ENCODE measurements at places on chromosomes 5 and 9. TPM values are rescaled to one million over a fixed set of nuclear protein-coding genes. Genes with fewer than 3 reads are reported as not detected.

The HTR4 gene
- total RNA-seq = 0.23 TPM

The LTC4S gene
- total RNA-seq = 5.7 TPM

DNA sequence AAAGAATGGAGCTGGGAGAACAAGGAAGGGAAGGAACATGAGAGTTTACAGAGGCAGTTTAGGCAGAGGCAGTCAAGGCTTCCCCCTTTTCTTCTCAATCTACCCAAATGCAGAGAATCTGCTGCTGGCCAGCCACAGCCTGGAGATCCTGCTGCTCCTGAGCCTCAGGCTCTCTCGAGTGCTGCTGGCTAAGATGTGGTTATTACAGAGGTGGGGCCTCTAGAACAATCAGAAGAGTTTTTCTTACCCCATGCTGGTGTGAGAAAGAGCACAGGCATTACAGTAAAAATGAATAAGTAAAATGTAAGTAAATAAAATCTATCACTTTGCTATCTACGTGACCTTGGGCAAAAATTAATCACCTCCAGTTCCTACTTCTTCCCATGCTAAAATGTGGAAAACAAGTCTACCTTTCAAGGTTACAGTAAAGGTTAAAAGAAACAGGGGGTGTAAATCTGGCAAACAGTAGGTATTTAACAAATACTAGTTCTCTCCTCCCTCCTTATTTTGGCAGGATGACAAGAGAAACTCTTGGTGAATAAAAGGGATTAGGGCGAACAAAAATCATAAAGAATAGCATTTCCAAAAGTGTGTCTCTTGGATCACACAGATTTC lies 31.1 kb downstream of the FBXW11 start:
- DNase-seq = no peak
- no peak overlapping the region for H3K27ac ChIP-seq
- H3K4me3 ChIP-seq = no peak overlapping the region
- peaks cover 31% of the 10 kb centered on the region for H3K4me1 ChIP-seq

The INSL6 gene
- total RNA-seq = not detected

DNA sequence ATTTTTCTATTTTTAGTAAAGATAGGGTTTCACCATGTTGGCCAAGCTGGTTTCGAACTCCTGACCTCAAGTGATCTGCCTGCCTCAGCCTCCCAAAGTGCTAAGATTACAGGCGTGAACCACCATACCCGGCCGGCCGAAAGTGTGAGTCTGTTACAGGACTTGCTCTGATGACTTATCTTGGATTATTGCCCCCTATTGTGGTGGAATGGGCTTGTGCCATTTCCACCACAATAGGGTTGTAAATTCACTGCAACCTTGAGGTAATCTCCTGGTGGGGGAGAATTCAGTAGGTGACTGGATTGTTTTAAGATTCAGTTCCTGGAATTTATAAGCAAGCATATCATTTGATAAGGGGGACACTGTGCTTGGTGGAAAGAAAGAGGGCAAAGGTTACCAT lies 15.0 kb upstream of the HMGCR start:
- no peak for DNase-seq
- peaks cover 38% of the 10 kb centered on the region for H3K4me1 ChIP-seq
- no peak overlapping the region for H3K4me3 ChIP-seq
- no peaks in the 10 kb centered on the region for H3K27me3 ChIP-seq
- H3K36me3 ChIP-seq = no peaks in the 10 kb centered on the region

The RASEF gene
- total RNA-seq = not detected

GRCh38 chr9:89555451-89556375 lies 49.1 kb upstream of the GADD45G start:
- DNase-seq = no peak
- H3K36me3 ChIP-seq = no peaks in the 10 kb centered on the region
- H3K27ac ChIP-seq = no peak overlapping the region
- no peak overlapping the region for H3K4me3 ChIP-seq
- H3K4me1 ChIP-seq = peaks cover 42% of the 10 kb centered on the region

GRCh38 chr5:6365977-6366590 lies 12.3 kb downstream of the MED10 start:
- peaks cover 66% of the 10 kb centered on the region for H3K36me3 ChIP-seq
- no peaks in the 10 kb centered on the region for H3K4me1 ChIP-seq
- H3K27me3 ChIP-seq = no peaks in the 10 kb centered on the region

The SLC25A2 gene
- total RNA-seq = not detected

- H3K36me3 ChIP-seq = peaks cover 14% of the 10 kb centered on the region
- no peak overlapping the region for H3K27ac ChIP-seq
- H3K4me3 ChIP-seq = no peak overlapping the region
- no peaks in the 10 kb centered on the region for H3K27me3 ChIP-seq
These were observed 76.2 kb downstream of the SLF1 start for GRCh38 chr5:94694671-94695070.

The PTPRD gene
- 9.9 TPM for total RNA-seq

Data from heart right ventricle (tissue), 16 donors.